ENCODE measurements at places on chromosomes 5 and 9. TPM values are rescaled to one million over a fixed set of nuclear protein-coding genes. Genes with fewer than 3 reads are reported as not detected.

GRCh38 chr9:128159784-128160602 lies at the start of gene BBLN:
BBLN (plus strand) TSS chr9:128160265; CDS start chr9:128160408, 143 bp downstream.
- peak within 1 kb of the TSS; percentile 62 for H3K4me3 ChIP-seq
- peak; percentile 98 for DNase-seq
- peaks cover 19% of the 10 kb centered on the region for H3K4me1 ChIP-seq
- H3K27ac ChIP-seq: peak within 1 kb of the TSS; percentile 68
- H3K27me3 ChIP-seq: no peaks in the 10 kb centered on the region
- peaks cover 14% of the 10 kb centered on the region for H3K36me3 ChIP-seq

Gene LEAP2
- total RNA-seq: 0.54 TPM

DNA sequence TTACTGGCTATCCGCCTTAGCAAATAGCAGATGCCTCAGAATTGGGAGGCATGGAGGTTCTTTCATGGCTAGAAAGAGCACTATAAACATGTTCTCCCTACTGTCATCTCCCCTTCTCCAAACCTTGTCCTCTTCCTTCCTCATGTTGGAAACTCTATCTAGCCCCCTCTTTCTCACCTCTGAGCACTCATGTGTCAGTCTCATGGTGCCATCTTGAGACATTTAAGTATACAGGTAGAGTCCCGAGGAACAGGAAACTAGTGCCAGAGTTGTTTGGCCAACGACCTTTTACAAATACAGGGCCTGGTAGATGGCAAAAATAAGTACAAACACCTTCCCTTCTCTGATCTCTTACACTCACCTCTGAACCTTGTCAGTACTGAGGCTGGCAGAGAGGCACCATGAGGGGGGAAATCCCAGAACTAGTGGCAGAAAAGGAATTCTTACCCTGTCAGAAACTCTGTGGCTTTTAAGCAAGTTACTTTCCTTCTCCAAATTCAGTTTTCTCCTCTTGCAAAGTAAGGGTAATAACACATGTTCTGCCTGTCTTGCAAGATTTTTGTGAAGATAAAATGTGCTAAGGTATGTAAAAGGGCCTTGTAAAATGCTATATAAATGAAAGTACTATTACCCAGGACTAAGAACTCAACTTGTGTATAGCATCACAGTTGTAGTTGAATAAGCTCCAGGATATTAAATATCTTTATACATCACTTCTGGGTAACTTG lies 94.1 kb upstream of the SNX2 start:
- no peak for DNase-seq
- no peaks in the 10 kb centered on the region for H3K27me3 ChIP-seq
- H3K4me3 ChIP-seq: no peak overlapping the region
- no peak overlapping the region for H3K27ac ChIP-seq
- H3K4me1 ChIP-seq: no peaks in the 10 kb centered on the region

- no peaks in the 10 kb centered on the region for H3K36me3 ChIP-seq
- H3K4me3 ChIP-seq: no peak overlapping the region
- no peak for DNase-seq
- no peaks in the 10 kb centered on the region for H3K27me3 ChIP-seq
- H3K27ac ChIP-seq: no peak overlapping the region
- H3K4me1 ChIP-seq: no peaks in the 10 kb centered on the region
These were observed 13.6 kb downstream of the ROPN1L start for GRCh38 chr5:10455277-10455670.

Gene WWC1
- total RNA-seq: 0.28 TPM

DNA sequence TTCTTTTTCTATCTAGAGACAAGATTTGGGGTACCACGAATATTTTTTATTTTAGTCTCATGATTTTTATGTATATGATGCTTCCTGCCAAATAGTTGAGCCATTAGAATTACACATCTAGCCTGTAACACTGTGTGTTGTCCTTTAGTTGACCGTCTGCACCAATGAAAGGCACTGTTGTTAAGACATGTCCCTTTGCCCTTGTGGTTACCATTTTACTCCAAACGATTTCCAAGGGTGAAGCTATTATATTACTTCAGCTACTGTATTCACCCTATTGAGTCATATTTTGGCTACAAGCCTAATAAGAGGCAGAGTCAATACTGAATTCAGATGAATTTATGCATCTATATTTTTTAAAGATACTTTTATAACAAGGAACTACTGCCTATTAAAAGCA lies 207.6 kb downstream of the CETN3 start:
- no peak overlapping the region for H3K4me3 ChIP-seq
- DNase-seq: no peak
- H3K4me1 ChIP-seq: no peaks in the 10 kb centered on the region
- H3K27me3 ChIP-seq: no peaks in the 10 kb centered on the region
- no peak overlapping the region for H3K27ac ChIP-seq

DNA sequence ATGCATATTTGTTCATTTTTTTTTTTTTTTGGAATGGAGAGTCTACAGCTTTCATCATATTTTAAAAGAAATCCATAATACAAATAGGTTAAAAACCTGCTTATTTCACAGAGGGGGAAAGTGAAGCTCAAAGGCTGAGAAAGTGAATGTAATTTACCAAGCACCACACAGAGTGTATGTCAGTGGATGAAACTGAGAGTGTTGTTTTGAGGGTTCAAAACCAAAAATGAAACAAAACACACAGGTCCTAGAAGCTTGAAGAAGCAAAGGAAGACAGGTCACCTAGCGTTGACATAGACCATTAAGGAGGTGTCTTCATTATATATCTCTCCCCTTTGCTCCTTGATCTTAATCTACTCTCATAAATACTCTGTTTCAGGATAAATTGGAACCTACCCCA lies 7.5 kb downstream of the NMUR2 start:
- no peak overlapping the region for H3K4me3 ChIP-seq
- H3K27me3 ChIP-seq: no peaks in the 10 kb centered on the region
- no peaks in the 10 kb centered on the region for H3K36me3 ChIP-seq
- H3K27ac ChIP-seq: no peak overlapping the region

Measured in sigmoid colon (tissue), 7 donors.